Hindlimb muscle (tissue), 1 donor: ENCODE measurements at places on chromosomes 3 and 15.

DNA sequence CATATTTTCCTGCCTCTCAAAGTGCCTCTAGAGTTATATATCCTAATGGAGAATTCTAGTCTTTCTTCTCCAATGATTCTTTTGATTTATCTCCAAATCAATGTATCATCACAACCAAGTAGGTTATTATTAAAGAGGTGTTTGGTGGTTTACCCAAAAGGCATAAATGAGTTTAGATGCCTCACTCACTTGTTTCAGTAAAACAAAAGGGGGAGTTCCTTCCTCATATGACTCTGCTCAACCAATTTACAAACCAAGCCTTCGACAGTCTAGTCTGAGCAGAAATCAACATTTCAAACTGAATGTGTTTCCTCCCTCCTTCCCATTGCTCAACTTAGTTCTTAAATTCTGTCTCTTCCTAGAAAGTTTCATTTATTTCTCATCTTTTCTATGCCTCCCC, 116.5 kb downstream of the TNIK start:
- DNase-seq = no peak

- DNase-seq = no peak
Observed at GRCh38 chr3:160200353-160200752, 24.9 kb upstream of the C3orf80 start.

DNA sequence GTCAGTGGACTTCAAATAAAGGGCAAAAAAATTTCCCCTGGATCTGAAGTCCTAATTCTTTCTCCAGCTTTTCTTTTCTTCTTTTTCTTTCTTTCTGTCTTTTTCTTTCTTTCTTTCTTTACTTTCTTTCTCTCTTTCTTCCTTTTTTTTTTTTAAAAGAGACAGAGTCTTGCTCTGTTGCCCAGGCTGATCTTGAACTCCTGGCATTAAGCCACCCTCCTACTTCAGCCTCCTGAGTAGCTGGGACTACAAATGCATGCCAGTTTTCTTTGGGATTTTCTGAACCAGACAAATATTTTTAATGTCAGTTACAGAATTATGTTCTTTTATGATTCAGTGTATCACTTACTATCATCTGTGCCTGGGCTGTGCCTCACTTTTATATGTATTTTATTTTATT, 45.4 kb upstream of the CMTM8 start:
- no peak for DNase-seq

DNA sequence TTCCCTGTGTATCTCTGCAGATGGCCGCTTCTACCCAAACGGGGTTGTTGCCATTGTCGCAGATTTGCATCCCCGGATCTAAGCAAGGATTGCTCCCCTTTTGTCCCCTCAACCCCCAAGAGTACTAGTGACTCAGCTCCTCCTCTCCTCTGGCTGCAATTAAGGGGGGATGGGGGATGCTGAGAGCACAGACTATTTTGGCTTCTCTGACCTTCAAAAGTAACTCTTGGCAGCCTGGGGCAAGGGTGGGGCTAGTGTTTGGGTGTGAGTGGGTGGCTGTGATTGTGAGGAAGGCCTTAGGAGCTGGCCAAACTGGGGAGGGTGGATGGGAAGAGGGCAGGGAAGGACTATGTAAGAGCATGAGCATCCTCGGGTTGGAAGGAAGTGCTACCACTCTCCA, 1.2 kb upstream of the MAP1A start:
- peak; percentile 23 for DNase-seq

DNA sequence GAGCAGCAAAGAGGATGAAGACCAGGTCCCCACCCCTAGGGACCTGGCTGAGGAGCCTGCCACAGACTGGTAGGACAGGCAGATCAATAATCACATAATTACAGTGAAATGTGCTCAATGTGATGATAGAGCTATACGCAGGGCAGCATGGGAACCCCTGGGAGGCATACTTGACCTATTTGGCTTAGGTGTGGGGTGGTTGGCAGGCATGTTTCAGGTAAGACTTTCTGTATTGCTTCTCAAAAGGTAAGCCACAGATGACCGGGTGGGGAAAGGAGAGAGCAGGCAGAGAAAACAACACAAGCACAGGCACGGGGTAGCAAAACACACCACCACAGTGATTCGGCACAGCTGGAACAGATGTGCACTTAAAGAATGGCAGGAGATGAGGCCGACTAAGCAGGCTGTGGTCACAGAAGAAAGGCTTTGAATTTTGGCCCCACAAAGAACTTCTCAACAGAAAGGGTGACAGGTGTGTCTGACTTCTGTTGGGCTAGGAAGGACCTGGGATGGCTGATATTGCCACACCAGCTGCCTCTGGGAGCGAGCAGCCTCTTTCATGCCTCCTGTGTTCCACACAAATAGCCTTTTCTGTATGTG, 64.1 kb downstream of the ABCC5 start:
- no peak for DNase-seq

GRCh38 chr3:48716508-48716981, 476 bp downstream of the IP6K2 start:
- DNase-seq = peak; percentile 49

DNA sequence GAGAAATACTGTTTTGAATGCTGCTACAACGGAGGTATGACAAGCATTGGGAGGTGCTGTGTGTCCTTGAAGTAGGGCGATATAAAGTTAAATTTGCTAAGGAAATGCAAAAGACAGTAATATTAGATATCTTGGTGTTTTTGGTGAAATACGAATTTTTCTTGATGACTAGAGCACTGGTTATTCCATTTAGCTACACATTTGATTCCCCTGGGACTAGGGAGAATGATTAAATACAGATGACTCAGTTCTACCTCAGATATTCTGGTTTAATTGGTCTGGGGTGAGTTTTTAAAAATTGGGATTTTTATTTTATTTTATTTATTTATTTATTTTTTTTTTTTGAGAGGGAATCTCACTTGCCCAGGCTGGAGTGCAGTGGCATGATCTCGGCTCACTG, 18.7 kb upstream of the GADL1 start:
- DNase-seq = no peak

GRCh38 chr15:33067456-33067855, 127.1 kb downstream of the FMN1 start:
- DNase-seq = no peak

DNA sequence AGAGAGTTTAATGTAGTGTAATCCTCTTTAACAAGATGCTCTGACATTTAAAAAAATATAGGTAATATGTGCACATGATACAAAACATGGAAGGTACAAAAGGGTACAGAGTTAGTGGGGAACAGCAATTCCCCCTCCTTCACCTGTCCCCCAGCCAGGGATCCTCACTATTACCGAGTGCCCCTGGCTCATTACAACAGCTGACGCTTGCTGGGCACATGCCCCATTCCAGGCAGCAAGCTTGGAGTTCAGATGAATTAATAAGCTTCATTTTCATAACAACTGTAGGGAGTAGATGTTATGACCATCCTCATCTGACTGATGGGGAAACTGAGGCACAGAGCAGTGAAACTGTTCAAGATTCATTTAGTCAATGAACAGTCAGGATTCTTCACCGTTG, 41.2 kb downstream of the PCSK6 start:
- DNase-seq = no peak

DNA sequence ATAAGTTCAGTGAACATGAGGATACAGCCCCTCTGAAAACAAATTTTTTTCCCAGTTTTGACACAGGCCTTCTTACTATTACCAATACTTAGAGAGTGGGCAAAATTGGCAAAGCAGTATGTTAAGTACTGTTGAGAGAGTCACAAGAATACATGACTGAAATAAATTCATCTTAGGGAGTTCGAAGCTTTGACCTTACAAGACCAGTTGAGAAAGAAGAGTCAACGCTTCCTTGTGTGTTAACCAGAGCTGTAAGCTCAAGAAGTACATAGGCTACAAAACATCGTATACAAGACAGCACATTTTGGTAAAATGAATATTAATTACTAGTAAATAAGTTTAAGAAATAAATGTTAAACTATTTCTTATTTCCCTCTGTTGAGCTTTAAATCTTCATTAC, 164.4 kb upstream of the RORA start:
- DNase-seq = no peak

GRCh38 chr3:85316252-85316651, 357.5 kb downstream of the CADM2 start:
- no peak for DNase-seq

DNA sequence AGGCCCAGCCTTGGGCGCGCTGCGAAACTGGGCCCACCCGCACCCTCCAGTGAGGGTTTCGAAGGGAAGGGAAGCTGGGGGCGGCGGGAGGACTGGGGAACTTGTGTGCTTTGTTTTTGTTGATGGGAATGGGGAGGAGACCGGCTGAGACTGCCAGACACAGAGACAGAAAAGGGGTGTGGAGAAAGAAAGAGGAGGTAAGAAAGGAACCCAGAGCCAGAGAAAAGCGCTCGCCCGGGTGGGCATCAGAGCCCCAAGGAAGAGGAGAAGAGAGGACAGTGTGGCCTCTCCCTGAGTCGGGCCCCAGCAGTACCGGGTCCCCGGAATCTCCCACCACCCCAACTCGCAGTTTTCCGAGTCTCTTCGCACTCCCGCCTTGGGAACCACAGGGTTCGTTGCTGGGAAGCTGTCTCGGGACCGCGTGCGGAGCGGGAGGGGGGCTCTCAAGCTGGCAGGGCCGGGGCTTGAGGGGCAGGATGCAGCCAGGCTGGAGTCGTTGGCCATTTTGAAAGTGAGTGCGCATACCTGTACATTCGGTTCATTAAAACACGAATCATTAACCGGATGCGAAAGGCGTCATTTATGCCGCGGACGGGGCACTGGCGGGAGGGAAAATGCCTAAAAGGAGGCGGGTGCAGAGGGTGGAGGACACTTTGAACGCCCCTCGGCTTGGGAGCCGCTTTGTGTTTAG, 3.1 kb downstream of the SKOR1 start:
- DNase-seq = no peak

- no peak for DNase-seq
Observed at GRCh38 chr3:110430146-110430545, 641.5 kb upstream of the NECTIN3 start.

GRCh38 chr3:99212969-99213368, 311.5 kb upstream of the DCBLD2 start:
- no peak for DNase-seq
